ENCODE measurements at places on chromosomes 11 and 22.

DNA sequence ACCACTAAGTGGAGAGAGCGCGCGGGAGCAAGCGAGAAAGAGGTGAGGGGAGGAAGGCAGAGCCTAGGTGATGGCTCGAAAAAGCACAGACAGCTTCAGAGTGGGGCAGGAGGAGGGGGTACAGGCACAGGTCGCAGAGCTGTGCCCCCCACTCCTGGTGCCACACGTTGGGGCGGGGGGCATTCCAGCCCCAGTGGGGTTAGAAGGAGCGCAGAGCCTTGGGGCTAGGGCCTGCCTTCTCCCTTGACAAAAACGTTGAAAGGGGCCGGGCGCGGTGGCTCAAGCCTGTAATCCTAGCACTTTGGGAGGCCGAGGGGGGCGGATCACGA lies 41.6 kb upstream of the ISX start:
- no peak for DNase-seq

GRCh38 chr22:49567899-49568750 lies 259.5 kb downstream of the BRD1 start:
- DNase-seq = no peak

DNA sequence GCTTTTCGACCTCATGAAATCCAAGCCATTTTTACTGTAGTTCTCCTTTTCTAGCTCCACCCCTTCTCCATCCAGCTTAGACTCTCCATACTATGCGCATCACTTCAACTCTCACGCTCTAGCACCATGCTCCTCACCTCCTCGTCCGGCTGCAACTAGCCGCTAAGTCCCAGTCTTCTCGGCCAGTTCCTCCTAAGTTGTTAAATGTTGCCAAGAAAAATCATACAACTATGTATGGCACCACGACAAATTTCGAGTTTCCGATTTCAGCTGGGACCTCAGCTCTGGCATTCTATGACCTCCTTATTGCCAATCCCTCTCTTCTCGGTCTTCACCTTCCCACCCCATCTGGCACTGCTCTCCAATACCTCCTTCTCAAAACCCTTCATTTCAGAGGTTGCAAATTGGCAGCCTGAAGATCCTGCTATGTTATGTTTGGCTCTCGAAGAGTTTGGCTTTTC lies 1.0 kb downstream of the ZNF70 start:
- no peak for DNase-seq

GRCh38 chr11:132464003-132464342 lies 1068.3 kb downstream of the OPCML start:
- DNase-seq = no peak

GRCh38 chr22:35314161-35314942 lies 14.7 kb downstream of the TOM1 start:
- DNase-seq = no peak

DNA sequence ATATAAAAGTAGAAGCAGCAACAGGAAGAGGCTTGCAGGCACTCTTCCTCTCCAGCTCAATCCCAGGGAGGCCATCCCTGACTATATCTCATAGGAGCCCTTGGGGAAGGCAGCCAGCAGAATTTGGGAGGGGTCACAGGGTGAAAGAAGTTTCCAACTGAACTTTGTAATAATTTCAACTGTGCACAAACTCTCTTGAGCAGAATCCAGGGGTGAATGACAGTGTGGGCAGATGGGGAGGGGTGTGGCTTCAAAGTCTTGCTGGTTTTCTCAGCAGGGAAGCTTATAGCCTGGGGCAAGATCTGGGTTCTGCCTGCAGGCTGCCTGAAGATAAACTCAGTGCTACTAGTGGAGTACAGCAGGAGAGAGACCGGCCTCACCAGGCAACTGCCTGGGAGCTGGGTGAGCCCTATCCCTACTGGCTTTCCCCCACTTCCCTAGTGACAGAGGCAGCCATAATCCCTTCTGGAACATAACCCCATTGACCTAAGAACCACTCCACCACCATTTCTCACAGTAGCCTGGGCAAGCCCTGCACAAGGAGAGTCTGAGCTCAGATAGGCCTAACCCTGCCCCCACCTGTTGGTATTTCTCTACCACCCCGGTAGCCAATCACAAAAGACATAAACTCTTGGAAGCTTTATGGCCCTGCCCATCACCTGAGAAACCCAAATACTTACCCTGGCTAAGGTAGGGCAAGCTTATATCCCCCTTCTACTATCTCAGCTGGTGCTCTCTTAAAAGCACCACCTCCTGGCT lies 17.8 kb upstream of the TTC12 start:
- no peak for DNase-seq

DNA sequence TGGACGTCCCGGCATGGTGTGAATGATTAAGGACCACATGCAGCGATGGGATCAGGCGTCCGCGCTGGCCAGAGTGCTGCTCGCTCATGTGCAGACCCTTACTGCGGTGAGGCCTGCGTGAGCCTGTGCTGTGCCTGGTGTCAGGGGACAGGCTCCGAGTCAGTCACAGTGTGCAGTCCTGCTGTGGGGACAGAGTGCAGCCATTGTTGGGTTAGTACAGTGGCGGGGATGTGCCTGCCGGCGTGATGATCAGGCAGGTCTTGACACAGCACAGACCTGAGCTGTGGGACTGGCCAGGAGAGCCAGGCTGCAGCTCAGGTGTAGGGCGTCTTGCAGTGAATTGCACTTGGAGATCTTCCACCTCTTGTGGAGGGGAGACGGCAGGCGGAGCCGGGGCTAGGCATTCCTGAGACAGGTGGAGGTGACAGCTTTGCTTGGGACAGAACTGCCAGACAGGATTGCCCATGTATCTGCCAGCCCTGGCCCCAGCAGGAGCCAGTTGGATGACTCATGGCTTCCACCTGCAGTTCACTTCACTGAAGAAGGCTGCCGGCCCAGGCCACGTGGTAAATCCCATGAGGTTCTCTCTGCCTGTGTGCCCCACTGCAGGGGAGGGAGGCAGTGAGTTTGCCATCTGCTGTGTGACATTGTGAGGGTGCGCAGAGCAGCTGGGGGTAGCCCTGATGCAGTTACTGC lies 17.3 kb downstream of the TRMU start:
- DNase-seq = no peak

DNA sequence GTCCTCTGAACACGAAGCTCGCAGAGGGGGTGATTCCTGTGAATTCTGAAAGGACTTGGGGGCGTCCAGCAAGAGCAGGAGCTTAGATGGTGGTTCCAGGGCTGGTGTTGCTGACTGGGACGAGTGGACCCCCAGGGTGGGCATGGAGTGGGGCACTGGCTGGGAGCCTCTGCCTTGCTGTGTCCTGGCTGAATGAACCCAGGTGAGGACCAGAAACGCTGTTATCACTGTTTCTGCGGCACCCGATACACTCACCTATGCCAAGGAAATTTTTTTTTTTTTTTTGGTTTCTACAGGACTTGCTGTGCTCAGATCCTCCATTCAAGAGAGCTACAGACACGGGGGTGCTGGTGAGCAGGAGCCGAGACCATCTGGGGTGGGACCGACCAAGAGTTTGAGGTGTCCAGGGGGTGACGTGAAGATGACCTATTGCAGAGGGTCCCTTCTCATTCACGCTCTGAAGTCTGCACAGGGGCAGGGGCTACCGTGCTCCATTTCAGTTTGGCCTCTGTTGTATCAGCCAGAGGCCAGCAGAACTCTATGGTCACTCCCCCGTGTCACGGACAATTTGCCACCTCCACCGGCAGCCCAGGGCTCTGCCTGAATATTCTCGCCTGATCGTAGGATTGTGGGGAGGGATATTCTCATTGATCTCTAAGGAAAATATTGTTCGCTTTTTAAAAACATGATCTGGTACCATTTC lies 3.6 kb downstream of the SMIM38 start:
- DNase-seq = no peak

DNA sequence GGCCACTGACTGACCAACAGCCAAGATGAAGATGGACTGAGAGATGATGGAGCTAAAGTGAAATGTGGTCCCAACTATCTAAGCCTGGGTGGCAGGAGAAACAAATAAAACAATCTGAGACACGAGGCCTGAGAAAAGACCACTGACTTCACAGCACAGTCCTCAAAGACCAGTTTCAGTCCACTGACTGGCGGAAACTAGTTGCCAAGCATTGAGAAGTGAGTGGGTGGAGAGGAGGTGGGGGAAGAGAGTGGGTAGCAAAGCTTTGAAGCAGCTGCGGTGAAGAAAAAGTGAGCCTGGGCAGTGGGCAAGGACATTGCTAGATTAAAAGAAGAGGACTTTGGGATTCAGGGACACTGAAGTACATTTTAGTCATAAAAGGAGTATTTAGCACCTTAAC lies 1.9 kb downstream of the MS4A1 start:
- no peak for DNase-seq

- no peak for DNase-seq
Measured at GRCh38 chr11:130476200-130476921, 27.9 kb downstream of the ADAMTS15 start.

- no peak for DNase-seq
Measured at GRCh38 chr22:42439821-42440674, 7.8 kb upstream of the NFAM1 start.

GRCh38 chr11:77705195-77705875 lies 67.7 kb upstream of the CLNS1A start:
- DNase-seq = no peak

GRCh38 chr11:37948258-37948657 lies 1350.2 kb upstream of the RAG2 start:
- DNase-seq = no peak

DNA sequence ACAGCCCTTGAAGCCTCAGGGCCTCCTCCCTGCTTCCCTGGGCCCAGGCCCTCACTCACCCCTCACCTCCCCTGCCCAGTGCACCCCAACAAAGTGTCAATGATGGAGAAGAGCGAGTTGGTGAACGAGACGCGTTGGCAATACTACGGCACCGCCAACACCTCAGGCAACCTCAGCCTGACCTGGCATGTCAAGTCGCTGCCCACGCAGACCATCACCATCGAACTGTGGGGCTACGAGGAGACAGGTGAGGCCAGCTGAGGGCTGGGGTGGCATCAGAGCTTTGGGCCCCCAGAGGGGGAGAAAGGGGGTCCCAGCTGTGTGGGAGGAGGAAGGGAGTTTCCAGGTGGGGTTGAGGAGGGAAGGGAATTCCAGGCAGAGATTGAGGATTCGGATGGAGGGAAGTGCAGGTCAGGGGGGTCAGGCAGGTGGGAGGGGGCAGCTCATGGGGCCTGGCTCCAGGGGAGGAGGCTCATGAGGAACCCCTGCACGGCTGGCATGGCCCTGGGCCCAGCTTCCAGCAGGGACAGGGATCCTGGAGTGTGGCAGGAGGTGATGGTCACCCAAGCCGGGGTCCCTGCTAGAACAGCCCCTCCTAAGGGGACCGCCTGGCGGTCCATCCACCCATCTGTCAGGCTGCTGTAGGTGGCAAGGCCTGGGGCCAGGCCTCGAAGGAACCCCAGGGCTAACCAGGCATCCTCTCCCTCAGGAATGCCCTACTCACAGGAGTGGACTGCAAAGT lies 2.9 kb downstream of the SUSD2 start:
- no peak for DNase-seq

DNA sequence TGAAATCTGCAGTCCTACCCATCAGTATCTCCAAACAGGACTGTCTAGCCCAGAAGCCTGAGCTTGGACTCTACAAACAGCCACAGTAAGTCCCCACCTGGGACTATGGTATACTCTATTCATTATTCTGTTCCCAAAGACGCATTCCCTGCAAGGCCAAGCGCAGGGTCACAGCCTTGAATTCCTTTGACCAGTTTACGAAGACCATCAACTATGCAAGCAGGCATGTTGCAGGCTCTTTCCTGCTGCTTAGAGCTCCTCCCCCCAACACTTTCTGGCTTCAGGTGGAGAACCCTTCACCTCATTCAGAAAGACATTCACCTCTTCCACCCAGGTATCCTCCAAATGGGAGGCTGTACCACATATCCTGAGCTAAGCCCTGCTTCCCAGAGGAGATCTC lies 62.5 kb downstream of the TIMP3 start:
- no peak for DNase-seq

DNA sequence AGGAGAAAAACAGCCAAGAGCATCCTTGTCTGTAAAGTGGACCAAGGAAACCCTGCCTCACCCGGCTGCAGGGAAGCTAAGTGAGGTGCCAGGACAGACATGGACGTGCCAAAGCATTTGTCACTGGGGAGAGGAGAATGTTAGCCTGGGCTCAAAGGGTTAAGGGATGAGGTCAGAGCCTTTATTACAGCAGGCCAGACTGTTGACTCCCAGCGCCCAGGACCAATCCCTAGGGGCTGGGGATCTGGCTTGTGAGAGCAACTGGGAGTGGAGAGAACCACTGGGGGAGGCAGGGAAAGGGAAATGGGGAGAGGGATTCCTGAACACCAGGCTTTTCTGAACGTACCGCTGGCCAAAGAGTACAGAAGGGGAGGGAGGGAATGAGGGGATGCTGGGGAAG lies 2.6 kb downstream of the CHRM1 start:
- DNase-seq = no peak

DNA sequence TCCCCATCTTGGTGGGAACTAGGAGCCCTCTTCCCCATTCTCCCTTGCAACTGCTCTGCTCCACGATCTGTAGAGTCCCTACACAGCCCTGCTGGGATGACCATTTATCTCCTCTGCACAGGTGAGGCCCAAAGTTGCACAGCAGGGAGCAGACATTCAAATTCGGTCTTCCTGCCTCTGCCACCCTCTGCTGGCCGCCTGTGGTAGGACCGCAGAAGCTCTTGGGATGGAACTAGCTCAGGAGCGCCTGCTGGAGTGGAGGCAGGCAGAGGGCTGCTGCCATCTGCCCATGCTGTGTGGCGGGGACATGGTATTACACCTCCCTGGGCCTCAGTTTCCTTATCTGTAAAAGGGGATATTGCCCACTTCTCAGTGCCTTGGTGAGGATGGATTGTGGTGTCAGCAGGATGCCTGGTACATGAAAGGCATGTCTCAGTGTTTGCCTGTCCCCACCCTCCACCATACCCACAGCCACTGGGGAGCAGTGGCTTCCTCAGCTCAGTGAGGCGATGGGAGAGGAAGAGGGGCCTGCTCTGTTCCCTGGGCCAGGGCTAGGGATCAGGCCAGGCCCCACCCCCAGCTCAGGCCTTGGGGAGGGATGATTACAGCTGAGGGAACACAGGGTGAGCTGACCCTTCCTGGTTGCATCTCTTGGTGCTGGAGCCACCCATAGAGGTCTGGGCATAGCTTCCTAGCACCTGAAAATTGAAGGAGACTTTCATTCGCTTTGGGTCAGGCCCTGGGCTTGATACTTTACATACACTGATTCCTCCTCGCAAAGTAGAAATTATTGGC lies 11.3 kb upstream of the OMP start:
- DNase-seq = peak; percentile 54

GRCh38 chr22:49973018-49973961 lies 12.7 kb downstream of the PIM3 start:
- no peak for DNase-seq

DNA sequence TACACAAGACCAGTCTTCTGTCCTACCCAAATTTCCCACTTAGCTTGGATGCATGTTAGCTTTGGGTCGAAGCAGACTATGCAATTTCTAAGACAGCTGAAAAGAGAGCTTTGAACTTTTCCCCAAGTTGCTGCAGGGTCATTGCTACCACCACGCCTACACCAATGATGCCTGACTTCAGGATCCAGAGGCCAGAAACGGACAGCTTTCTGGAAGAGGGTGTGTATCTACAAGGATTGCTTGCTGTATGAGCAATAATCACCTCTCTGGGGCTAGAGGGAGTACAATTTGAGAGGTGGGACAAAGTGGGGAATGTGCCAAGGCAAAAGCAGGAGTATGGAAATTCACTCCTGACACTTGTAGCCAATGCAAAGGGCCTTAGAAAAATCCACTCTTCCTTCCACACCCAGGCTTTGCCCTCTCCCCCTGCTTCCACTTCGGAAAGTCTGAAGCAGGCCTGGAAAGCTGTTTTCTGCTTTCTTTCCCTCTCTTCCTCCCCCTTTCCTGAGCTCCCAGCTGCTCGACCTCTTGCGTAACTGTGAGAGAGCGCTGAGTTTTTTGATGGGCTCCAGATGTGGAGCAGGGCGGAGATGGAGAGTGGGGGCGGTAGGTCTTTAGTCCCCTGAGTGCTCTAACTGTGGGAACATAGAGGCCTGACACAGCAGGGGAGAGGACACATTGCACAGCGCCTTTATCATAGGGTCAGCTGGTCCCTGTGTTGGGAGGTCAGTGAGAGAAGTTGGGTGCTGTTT lies 2.1 kb upstream of the PHLDB1 start:
- DNase-seq = no peak

All from stimulated activated CD8-positive, alpha-beta memory T cell treated with anti-CD3 and anti-CD28 coated beads, Interleukin-4, amount 100 ng/mL, for 1 hour (primary cell).